ENCODE measurements at places on chromosomes 11 and 22.

DNA sequence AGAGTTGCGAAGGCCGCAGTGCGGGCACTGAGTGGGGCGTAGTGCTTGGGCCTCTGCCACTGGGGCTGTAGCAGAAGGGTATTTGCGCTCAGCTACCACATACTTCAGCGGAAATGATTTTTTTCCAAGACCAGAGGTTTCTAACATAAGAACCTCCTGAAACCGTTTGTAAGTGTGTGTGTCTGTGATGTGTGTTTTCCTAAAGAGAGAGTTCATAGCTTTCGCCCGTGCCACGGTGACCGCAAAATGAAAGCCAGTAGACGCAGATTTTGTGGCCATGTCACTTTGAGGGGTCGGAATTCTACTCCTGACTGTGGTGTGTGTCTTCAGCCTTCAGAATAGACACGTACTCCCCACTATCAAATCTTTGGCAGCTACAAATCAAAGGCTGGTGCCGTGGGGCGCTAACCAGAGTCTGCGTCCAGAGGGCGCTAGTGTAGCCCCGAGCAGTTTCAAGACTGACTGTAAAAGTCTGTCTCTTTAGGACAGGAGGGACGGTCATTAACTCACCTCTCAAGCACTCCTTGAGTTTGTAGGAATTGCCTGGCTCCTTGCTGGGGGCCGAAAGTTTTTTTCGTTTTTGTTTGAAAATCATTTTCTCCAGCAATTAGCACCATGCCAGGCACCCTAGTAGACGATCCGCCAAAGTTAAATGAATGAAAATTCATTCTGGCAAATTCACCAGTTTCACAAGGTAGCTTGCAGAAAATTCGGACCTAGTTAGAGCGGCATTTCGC is 2.5 kb upstream of the CALCA start:
- no peak for DNase-seq

DNA sequence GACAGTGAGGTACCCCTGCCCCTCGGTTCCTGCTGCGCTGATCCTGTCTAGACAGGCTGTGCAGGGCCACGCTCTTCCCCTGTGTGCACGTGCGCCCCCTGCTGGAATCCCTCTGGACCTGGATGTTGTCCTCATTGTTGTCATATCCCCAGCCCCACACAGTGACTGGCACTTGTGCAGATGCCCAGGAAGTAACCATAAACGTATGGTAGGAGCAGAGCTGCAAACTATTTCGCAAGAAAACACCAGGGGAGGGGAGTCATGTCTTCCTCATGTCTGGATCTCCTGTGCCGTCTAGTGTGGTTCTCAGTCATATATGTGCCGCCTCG is 114.7 kb downstream of the CRYBB2 start:
- peak; percentile 20 for DNase-seq

GRCh38 chr22:43945632-43946383 is 9.4 kb upstream of the SAMM50 start:
- DNase-seq = peak; percentile 14

GRCh38 chr11:92050305-92050704 is 174.3 kb upstream of the FAT3 start:
- no peak for DNase-seq

DNA sequence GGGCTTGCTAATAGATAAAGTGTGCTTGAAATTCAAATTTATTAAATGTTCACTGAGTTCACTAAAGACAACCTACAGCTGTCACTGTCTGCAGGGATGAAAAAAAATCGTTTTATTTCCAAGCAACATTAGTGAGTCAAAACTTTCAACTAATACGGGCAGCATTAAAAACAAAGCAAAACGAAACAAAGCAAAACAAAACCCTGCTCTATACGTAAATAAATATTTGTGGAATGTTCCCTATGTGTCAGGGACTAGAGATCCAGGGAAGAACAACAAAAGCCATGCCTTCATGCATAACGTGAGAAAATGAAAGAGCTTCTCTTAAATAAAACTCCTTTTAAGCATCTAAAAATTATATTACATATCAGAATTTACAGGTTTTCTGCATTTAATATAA is 553 bp downstream of the NAALAD2 start:
- DNase-seq = no peak

GRCh38 chr22:17797721-17798559 is 23.7 kb upstream of the BID start:
- no peak for DNase-seq

DNA sequence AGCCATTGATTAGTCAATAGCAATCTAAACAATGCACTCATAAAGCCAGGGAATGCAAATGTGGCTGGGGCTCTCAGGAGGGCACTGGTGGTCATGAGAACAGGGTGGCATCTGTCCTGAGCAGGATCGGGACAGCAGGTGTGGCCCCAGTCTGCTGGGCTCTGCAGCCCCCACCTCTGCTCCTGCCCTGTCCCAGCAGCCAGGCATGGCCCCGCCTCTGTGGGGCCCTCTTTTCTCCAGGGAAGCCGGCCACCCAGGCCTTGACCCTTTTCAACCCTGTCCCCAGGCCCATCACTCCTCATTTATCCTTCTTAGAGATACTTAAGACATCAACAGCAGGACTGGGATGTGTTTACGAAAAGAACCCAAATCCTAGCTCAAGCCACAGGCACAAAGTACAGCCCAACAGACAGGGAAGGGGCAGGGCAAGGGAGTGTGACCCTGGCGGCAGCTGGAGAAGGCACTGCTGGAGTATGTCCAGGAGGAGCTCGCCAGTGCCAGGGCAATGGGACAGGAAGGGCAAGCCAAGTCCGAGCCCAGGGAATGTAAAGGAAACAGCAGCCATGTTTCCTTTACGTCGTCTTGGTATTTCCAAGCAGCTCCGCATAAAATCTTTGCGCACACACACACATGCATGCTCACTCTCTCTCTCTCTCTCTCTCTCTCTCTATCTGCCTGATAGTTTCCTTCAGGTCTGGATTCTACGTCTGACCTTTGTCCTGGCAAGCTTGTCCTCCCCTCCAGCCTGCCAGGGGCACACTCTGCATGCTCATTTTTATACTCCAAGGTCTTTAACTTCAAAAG is 59.9 kb downstream of the DGCR2 start:
- DNase-seq = no peak

- no peak for DNase-seq
Observed at GRCh38 chr11:120168960-120169681, 31.2 kb upstream of the TRIM29 start.

- DNase-seq = no peak
Observed at GRCh38 chr11:126337126-126337473, 18.4 kb upstream of the ST3GAL4 start.

- DNase-seq = no peak
Observed at GRCh38 chr11:20620988-20621387, 21.6 kb downstream of the SLC6A5 start.

- no peak for DNase-seq
Observed at GRCh38 chr11:108858622-108859021, 193.8 kb downstream of the DDX10 start.

DNA sequence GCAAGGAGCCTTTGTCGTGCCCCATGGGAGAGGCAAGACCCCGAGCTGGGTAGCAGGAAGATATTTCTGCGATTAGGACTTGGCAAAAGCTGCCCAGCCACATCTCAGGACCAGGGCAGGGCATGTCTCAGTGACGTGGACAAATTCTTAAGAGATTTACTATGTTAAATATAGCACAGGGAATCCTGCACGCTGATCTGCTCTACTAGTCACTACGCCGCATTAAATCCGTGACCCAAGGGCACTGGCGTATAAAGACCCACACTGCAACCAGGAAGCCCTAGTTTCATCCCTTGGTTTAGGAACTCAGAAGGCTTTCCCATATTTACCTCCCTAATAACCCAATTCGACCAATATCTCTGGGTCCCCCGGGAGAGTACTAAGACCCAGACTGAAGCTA is 35.1 kb downstream of the AP1B1 start:
- DNase-seq = no peak

GRCh38 chr11:78203184-78203583 is 14.5 kb downstream of the USP35 start:
- no peak for DNase-seq

Measured in caudate nucleus (tissue), 63 donors.